Stimulated activated CD8-positive, alpha-beta memory T cell treated with anti-CD3 and anti-CD28 coated beads, Interleukin-4, amount 100 ng/mL, for 4 hours (primary cell): ENCODE measurements at places on chromosomes 6 and 20.

- no peak for DNase-seq
These were observed 277.7 kb downstream of the NRN1 start for GRCh38 chr6:5729080-5729434.

GRCh38 chr20:20297181-20297580 lies 70.7 kb upstream of the INSM1 start:
- no peak for DNase-seq

DNA sequence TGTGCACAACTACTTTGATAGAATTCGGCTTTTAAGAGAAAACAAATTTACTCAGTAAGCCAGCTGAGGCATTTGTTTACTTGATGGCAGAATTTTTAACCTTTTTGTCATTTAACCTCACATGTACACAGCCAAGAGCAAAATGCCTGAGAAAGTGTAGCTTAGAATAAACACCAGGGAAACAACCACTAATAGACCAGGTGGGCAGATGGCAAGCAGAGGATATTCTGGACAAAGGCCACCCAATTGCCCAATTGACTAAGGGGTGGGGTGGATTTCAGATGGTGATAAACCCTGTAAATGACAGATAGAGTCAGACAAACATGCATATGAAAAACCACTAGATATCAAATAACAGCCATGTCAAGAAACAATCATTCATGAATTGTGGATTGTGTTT lies 190.7 kb upstream of the FBXL4 start:
- no peak for DNase-seq

DNA sequence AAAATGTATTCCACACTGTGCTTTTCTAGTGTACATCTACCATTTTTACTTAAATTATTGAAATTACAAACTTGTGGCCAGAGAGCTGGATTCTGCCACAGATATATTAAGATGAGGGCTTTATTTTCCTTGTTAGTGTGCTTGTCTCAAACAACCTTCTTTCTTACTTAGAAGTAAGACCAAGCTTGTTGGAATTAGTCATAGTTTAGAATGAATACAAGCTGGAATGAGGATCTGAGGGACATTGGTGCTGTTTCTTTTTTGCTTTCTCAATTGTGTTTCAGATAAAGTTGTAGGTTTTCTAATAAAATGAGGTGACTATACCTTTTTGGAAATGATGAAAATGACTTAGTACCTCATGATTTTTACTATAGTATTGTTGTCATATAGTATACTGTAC lies 40.3 kb downstream of the UBR2 start:
- no peak for DNase-seq

- no peak for DNase-seq
These were observed 370.3 kb downstream of the NRN1 start for GRCh38 chr6:5636210-5637030.

DNA sequence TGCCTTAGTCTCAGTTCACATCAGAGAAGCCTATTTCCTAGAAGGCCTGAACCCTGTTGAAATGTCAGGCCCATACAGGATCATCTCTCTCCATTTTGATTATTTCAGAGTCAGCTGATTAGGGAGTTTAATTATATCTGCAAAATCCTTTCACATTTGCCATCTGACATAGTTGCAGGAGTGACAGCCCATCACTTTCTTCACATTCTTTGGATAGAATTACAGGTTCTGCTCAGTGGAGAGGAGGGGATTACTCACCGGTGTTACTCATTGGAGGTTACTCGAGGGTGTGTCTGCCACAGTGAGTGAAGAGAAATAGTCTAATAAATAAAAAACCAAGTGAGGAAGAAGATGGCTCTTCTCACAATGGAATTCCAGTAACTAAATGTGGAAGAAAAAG lies 216.8 kb downstream of the TMEM242 start:
- DNase-seq: no peak

GRCh38 chr6:3230900-3231246 lies 3.4 kb upstream of the TUBB2B start:
- no peak for DNase-seq

DNA sequence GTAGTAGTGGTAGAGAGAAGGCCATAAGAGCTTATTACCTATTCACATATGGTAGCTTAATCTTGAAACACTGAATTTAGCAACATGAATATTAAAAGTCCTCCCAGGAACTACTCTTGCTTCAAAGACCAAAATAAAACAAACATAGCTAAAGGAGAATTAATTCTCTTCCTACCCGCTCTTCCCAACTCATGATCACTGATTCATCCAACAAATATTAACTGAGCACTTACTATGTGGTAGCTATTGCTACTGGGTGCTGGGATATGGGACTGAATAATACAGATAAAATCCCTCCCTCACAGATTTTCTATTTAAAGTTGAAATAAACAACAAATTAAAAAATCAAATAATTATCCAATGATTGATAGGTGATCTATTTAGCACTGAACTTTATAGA lies 287.1 kb downstream of the BTBD9 start:
- no peak for DNase-seq

GRCh38 chr20:9367328-9367727 lies 147.1 kb upstream of the LAMP5 start:
- no peak for DNase-seq

GRCh38 chr20:61882716-61883615 lies 182.7 kb downstream of the TAF4 start:
- DNase-seq: no peak

- no peak for DNase-seq
These were observed 320.0 kb upstream of the NT5E start for GRCh38 chr6:85129881-85130280.

GRCh38 chr6:144744720-144745119 lies 459.6 kb downstream of the UTRN start:
- DNase-seq: no peak

GRCh38 chr6:25660512-25660911 lies 8.5 kb downstream of the SCGN start:
- DNase-seq: no peak

DNA sequence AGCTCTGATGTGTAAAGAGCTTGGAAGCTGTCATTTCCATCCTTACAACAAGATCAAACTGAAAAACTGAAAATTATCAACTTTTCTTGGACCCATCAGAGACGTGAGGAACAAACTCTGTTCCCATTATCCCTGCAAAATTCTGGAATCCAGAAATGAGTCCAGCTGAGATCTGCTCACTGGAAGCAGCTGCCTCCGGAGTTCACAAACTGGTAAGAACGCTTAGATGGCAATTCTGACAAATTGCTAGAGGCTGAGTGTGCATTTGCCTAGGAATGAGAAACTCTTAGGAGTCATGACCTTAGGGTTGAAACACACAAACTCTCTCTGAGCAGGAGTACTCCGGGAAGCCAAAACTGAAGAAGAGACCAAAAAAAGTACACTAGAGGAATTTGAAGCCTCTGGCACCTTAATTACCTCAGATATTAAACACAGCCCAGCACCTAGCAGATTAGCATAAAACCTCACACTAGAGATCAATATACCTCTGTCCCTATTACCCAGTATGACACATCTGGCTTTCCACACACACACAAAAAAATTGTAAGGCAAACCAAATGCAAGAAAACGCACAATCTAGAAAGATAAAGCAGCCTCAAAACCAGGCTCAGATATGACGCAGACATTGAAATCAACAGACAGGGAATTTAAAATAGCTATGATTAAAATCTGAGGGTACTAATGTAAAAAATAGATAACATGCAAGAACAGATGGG lies 233.5 kb upstream of the SGK1 start:
- DNase-seq: no peak

DNA sequence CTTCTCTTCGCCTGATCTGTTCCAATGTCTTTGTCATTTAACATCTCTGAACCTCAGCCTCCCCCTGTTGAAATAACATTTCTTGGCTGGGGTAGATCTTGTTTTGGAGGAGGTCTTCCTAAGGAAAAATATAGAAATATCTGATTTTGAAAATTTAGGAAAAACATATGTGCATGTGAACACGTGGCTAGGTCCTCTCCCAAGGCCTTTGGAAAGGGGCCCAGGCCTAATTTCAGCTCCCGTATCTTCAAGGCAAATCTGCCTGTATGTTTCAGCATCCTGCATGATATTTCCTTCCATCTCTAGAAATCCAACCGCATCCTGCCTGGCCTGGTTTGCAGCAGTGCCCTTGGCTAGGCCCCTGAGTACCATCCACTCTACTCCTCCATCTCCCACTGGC lies 261.2 kb downstream of the PHACTR1 start:
- no peak for DNase-seq

DNA sequence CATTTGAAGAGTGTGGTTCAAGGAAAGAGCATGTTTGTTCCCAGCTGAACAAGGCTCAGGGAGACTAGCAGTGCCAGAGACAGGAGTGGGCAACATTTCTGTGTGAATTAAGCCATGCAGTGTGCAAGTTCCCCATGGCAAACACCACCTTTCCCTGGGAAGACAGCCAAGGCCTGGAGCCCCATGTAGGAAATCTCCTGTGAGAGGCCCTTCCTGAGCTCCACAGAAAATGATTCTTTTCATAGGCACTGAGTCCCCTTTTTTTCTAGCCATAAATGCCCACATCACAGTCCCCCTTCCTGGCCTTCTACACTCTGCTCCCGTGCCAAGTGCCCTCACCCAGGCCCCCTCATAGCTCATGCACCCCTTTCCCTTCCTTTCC lies 11.8 kb upstream of the TRAM2 start:
- no peak for DNase-seq

DNA sequence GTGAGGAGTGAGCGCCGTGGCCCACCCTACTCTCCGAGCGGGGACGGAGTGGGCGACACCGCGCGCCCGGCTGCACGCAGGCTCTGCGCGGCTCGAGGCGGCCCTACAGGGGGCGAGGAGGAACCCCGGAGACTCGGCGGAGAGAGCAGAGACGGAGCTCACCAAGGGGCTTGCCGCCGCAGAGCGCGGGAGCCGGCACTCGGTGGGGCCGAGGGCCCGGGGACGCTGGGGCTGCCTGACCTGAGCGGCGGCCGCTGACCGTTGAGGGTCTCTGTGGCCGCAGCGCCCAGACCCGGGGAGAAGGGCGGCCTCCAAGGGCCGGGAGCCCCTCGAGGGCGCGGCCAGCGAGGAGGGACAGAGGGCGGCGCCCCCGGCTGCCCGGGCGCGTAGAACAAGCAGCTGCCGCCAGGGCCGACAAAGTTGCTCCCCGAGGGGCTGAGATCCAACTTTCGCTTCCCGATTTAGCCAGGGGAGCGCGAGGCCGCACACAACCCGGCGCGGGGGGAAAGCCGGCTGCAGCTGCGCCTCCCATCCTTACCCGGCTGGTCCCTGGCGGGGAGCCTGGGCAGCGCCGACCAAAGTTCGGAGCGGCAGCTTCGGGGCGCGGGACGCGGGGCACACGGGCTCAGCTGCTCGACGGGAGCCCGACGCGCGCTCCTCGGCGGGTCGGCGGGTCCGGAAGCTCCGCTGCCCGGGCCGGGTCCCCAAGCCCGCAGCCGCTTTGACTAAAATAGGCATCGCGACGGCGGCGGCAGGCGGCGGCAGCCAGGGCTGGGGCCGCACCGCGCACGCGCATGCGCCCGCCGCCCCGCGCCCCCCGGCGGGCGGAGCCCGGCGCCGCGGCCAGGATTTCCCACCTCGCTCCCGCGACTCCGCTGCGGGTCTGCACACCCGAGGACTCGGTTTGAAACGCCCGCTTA lies 43.1 kb downstream of the POPDC3 start:
- DNase-seq: no peak

DNA sequence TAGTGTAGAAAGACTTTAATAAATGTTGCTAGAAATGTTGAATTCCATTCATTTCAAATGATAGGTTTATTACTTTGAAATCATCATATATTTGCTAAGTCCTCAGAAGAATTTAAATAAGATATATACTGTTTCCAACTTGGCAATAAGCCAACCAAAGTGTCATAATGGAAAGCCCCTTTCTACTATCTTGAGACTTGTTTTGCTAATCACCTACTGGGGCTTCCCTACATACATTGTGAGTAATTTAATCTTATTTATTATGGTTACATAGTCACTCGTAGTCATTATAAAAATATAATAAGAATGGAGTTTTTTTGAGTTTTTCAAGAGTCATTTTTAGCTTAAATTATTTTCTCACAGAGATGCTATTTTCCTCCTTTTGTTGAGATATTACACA lies 20.7 kb downstream of the COL19A1 start:
- DNase-seq: no peak
